ENCODE measurements at places on chromosomes 12 and 14.

DNA sequence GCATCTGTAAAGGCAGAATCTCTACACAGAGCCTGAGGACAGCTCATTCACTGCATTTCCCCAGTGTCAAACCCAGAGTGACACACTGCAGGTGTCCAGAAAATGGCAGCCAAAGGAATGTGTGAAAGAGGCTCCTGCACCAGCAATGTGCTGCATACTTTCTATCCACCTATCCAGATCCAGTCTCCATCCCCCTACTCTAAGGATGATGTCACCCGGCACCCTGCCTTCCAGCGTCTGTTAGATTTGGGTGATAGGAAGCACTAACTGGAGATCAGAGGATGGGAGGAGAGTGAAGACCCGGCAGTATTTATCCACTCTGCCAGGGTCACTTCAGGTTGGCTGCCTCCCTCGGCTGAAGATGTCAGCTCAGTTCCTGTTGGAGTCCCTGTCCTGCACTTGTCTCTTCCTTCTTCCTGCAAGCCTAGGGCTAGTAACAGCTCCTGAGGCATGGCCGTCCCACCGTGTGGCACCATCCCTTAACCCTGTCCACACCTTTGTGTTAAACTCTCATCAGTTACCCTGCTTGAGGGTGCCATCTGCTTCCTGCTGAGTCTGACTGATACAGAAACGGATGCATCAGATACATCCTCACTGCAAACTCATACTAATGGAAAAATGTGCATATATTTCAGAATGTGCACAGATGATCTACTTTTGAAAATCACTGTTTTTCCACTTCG is 13.0 kb upstream of the GPR68 start:
- DNase-seq, result no peak

GRCh38 chr14:29584992-29585391 is 342.7 kb downstream of the PRKD1 start:
- DNase-seq, result no peak

- peak; percentile 32 for DNase-seq
Measured at GRCh38 chr12:113980537-113981337, 14.6 kb upstream of the RBM19 start.

GRCh38 chr14:104993306-104993705 is 7.7 kb downstream of the CLBA1 start:
- no peak for DNase-seq

- DNase-seq, result no peak
Measured at GRCh38 chr14:105198588-105198987, 17.5 kb upstream of the NUDT14 start.

Data from CD4-positive, alpha-beta T cell treated with Interleukin-4 for 1 hour (primary cell).